ENCODE measurements at places on chromosomes 3 and 15.

- no peak for DNase-seq
Observed at GRCh38 chr3:15284121-15284889, 48.1 kb downstream of the SH3BP5 start.

GRCh38 chr3:150315721-150316120, 92.4 kb upstream of the TSC22D2 start:
- no peak for DNase-seq

- no peak for DNase-seq
Observed at GRCh38 chr15:68729789-68730411, 90.8 kb downstream of the ANP32A start.

DNA sequence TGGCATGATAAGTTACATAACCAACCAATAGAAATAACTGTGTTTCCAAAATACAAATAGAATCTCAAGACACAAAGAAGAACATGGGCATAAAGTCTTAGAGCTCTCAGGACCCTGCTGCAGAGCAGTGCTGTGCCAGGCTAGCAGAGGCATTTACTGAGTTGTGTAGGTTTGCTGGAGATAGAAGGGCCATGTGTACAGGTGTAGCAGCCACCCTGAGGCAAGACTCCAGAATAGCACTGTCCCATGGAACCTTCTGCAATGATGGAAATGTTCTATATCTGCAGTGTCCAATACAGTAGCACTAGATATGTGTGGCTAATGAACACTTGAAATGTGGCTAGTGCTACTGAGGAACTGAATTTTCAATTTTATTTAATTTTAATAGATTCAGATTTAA, 267.0 kb upstream of the UMPS start:
- DNase-seq: no peak

GRCh38 chr15:36605604-36606263, 26.3 kb downstream of the CDIN1 start:
- DNase-seq: no peak

GRCh38 chr3:42520336-42520735, 17.9 kb downstream of the VIPR1 start:
- no peak for DNase-seq

- no peak for DNase-seq
Observed at GRCh38 chr3:101266071-101266470, 54.3 kb downstream of the IMPG2 start.

- DNase-seq: peak; percentile 66
Observed at GRCh38 chr3:196740481-196741248, 1.0 kb downstream of the PAK2 start.

DNA sequence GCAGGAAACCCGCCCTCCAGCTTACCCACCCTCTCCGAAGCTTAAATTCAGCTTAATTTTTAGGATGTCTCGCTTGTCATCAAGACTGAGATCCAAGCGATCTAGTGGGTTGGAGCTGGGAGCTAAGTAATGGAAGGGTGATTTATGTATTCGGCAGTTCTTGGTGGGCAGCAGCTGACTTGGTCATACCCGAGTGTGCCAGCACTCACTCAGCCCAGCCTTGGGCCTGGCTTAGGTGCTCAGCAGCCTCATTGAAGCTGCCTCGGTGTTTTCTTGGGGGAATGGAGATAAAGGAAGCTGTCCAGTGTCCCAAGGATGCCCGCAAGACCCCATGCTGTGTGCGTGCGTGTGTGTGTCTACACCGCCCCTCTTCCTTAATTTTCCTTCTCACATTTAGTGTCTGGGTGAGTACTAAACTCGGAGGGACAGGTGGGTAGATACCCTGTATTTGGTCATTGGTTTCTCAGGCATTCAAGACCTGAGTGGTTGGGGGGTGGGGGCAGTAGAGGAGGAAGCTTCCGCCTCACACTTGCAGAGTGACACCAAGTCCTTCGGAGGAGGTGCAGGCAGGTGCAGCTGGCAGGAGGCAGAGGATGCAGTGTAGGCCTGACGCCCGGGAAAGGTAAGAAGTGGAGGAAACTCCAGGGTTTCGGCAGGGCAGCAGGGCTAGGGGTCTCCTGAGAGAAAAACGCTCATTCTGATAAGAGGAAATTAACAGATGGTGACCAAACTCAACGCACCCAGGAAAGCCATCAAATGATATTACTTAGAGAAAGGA, 92.8 kb downstream of the PCSK6 start:
- DNase-seq: no peak

DNA sequence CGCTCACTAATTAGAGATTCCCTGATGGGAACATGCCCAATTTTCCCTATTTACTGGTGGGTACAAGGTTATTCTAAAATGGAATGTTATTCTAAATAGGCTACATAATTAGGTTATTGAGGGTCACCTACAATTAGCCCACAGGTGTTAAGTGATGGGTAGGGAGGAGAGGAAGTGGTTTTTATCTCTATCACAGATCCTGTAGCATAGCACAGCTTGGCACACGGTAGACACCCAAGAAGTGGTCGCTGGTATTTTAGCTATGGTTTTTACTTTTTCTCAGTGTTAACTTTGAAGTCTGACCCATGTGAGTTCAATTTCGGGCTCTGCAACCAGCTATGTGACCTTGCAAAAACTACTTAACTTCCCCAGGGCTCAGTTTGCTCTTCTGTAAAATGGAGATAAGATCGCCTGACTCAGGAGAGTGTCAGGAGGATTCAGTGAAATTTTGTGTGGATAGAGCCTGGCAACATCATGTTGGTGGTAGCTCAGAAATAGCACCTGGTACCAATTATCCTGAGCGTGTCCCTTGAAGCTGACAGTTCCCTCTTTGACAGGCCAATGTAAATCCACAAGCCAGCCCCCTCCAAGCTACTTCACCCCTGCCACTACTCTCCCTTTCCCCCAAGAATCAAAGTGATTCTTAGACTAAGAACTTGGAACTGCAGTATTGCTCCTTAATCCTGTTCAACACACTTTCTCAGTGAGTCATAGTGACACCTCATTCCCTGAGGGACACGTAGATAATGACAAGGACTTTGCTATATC, 8.7 kb upstream of the LMCD1 start:
- DNase-seq: no peak

DNA sequence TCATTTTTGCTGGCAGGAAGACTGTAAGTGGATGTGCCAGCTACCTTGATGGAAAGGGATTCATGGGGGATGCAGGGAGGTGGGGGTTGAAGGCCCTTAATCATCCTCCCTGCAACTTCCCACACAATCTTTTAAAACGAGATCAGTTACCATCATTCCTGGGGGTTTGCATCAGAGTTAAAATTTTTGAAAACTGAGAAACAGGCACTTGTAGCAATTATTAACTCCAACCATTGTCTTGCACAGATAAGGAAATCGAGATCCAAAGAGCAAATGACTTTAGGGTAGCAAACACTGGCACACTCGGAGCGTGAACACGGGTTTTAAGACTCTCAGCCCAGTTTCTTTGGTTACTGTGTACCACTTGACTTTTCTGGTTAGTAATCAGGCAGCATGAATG, 41.9 kb downstream of the GPD1L start:
- no peak for DNase-seq

DNA sequence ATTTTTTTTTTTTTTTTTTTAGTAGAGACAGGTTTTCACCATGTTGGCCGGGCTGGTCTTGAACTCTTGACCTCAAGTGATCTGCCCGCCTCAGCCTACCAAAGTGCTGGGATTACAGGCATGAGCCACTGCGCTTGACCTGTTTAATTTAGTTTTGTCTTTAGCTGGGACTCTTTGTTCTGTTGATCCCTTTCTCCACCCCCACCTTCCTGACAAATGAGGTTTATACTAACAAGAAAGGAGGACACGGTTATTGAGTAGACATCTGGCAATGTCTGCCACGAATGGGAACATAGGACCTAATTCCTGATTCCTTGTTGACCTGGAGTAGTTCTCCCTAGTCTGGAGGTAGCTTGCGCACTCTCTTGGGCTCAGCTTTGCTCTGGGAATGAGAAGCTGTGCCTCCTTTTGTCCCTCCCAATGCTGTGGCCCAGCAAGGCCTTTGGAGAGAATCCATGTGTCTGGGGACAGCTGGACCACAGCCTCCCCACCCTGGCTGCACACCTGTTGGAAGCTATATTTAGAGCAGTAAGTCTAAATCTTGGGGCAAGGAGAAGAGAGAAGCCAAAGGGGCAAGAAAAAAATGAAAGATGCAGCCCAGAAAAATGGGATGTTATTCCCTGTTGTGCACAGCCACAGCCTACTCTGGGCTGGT, 53.2 kb upstream of the ADPGK start:
- no peak for DNase-seq

GRCh38 chr3:129560269-129560787, 17.4 kb downstream of the H1-8 start:
- no peak for DNase-seq

DNA sequence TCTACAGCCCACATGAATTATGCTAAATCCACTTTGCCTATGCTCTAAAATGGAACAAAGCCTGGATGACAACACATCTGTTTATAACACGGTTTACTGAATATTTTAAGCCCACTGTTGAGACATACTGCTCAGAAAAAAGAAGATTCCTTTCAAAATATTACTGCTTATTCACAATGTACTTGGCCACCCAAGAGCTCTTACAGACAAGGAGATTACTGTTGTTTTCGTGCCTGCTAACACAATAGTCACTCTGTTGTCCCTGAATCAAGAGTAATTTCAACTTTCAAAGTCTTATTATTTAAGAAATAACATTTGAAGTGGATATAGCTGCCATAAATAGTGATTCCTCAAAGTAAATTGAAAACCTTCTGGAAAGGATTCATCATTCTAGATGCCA, 70.9 kb downstream of the ANKRD28 start:
- DNase-seq: no peak

DNA sequence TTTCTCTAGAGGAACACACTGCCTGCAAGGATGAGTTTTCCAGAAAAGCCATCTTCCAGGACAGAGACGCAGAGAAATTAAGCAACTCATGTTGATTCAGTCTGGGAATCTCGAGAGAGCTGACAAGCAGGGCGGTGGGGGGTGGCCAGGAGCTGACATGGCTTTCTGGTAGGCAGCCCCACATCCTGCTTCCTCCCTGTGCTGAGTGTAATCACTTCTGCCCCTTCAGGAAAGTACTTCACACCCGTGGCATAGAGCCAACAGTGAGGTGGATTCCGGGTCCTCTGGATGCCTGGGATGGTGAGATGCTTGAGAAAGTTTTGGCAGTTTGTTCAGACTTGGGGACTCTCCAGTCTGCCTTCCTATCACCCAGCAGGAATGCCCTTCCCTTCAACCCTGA, 221.1 kb downstream of the SLCO3A1 start:
- DNase-seq: peak; percentile 74

DNA sequence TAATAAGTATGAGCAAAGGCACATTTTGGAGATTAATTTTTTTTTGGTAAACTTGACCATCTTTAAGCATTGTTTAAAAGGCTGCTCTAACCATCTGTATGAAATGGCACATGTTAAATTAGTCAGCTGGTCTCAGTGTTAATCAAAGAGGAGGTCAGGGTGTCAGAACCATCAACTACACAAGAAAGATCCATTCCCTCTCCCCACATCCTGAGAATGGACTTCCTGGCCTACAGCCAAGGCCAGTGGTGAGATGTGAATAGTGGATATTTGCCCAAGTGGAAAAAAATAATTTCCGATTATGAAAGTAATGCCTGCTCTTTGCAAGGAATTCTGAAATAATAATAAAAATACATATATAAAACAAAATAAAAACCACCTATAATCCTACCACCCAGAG, 641.7 kb downstream of the NR2F2 start:
- DNase-seq: no peak

- DNase-seq: no peak
Observed at GRCh38 chr3:151135541-151136337, 50.3 kb downstream of the MED12L start.

GRCh38 chr3:177713928-177714900, 516.9 kb upstream of the TBL1XR1 start:
- DNase-seq: no peak

DNA sequence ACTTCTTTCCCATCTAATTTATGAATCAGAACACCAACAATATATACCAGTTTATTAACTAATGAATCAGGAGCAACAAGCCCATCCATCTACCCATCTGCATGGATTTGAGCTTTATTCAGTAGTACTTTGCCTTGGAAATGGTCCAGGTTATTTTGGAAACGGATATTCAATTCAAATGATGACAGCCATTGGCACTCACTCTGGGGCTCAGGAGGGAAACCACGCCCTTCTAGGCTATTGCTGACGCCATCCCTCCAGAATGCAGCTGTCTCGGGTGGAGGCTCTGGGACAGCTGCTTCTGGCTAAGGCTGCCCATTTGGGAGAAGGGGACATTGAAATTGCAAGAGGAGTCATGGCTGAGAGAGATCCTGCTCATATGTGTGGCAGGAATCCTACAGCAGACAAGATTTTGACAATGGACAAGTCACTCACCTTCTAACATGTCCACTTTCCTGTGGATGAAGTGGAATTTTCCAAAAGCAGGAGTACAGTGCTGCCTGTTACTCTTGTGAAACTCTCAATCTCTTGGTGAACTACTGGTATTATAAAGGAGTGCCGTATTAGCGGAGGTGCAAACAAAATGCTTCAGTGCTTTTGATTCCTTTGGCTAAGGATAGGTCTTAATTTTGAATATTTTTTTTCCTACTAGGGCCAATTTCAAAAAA, 29.3 kb upstream of the TRAK1 start:
- peak; percentile 24 for DNase-seq

- peak; percentile 31 for DNase-seq
Observed at GRCh38 chr3:114216186-114216970, 21.0 kb downstream of the ZNF80 start.

DNA sequence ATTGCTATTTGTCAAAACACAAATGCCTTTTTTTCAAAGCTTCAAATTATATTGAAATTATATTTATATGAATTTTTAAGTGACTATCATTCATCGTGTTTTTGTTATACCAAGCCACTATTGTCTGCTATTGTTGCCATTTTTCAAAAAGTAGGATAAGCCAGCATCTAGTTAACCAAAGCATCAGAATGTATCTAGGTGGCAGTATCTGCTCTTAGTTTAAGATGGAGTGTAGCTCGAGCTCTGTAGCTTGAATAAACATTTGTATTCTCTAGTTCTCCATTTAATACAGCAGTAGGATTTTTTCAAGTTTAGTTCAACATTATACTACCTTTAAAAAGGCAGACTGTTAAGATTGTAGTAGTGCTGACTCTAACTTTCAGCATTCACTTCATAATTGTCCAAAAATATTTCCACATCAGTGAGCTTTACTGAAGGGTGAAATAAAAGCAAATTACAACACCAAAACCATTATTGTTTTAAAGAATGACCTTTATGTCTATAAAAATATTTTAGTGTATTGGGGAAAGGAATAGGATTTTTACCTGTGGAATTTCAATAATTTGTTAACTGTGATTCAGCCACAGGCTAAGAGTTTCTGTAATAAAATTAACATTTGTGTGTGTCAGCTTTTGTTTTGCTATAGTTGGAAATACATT, 19.6 kb upstream of the C15orf61 start:
- DNase-seq: peak; percentile 55

- no peak for DNase-seq
Observed at GRCh38 chr3:51796854-51797253, 17.8 kb upstream of the IQCF6 start.
